HAP-1 (cell line): ENCODE measurements at places on chromosomes 5 and 9.

DNA sequence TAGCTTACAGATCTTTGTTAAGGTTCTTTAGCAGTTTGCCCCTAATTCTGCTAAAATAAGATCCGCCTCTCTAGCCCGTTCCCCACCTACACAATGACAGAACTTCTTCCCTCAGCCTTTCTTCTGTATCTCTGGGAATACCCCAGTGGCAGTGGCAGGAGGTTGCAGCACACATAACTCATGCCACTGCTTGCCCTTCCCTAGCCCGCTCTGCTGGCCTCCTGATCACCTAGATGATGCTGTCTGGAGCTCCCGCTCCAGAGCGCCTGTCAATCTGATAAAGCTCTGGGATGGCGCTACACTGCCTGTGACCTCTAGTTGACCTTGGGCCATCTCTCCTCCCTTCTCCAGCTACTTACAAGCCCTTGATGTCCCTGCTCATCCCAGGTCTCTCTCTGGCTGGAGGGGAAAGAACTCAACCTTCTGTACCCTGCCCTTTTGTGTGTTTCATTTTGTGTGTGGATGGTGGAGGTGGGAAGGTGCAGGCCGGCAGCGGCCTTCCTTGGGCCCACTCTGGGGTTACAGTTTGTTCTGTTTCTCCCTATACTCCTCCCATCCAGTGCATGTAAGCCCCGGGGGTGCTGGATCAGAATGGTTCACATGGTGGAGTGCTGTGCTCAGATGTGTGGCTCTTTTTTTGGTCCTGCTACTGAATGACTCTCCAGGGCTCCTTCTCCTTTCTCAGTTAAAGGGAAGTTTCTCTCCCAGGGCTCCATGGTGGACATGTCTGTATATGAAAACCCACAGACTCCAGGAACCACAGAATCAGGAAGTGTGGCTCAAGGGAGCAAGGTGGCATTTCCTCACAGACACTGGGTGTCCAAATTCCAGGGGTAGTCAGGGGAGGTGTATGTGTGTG, 29.1 kb downstream of the MTX3 start:
- DNase-seq = no peak

DNA sequence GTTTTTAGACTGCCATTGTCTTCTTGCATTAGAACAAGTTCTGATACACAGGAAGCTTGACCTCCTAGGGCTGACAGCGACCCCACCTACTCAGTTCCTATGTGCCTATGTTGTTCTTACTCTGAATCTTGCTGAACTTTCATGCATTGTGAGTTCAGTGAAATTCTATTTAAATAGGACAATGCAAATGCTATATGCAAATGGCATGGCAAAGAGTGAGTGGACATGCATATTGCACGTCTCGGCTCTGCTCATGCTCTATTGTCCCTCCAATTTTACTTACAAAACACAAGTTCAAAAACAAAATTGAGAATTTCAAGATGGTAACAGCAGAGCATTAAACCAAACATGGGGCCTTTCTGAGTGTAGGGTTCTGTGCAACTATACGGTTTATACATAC, 5.3 kb upstream of the DCP2 start:
- DNase-seq = no peak

GRCh38 chr9:92064711-92065110, 50.5 kb downstream of the SPTLC1 start:
- no peak for DNase-seq

GRCh38 chr5:95821110-95822021, 1.2 kb downstream of the GLRX start:
- no peak for DNase-seq

DNA sequence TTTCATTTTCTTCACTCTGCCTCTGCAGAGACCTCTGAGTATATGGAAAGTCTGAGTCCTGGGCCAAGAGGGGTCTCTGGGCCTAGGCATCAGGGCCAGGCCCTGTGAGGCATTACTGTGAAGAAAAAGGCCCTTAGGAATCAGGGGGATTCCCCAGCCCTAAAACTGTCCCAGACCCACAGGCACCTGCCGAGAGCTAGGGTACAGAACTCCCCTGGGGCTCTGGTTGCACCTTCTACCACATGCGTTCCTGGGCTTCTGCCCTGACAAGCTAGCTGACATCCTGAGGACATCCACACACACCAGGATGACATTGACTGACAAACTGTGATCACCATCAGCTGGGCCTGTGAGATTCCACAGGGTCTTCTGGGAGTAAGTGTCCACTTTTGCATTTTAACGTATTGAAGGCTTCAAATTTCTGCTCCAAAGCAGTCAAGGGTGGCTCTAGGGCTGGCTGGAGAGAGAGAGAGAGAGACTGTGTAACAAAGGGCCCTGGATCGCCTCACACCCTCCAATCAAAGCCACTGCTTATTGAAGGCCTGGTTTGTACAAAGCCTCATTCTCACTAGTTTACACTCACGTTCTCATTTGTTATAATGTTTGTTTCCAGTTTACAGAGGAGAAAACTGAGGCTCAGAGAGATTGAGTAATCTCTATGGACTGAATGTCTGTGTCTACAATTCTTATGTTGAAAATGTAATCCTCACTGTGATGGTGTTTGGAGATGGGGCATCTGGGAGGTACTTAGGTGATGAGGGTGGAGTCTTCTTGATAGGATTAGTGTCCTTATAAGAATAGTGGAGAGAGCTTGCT, 45.1 kb downstream of the TGFBI start:
- no peak for DNase-seq

GRCh38 chr5:72280581-72281069, 39.4 kb downstream of the MRPS27 start:
- peak; percentile 37 for DNase-seq

GRCh38 chr9:121439711-121440664, 59.7 kb downstream of the GGTA1 start:
- DNase-seq = peak; percentile 18

DNA sequence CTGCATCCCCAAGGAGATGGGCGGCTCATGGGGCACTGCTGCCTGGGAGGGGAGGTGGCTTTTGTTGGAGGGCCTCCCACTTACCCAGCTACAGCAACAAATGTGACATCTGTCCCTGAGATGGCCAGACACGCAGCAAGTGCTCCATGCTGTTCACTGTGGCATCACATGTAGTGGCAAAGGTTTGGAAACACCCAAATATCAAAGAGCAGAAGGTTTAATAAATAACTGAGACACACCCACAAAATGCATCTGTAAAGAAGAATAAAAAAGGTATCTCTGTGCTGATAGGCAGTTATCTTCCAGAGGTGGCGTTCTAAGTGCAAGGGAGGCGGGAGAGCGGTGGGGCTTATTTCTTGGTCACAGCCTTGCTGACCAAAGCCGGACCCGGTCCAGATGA, 23.3 kb upstream of the CLPTM1L start:
- no peak for DNase-seq

- peak; percentile 3 for DNase-seq
Observed at GRCh38 chr9:93673839-93674334, 97.5 kb downstream of the PHF2 start.

GRCh38 chr5:170161069-170161468, 55.4 kb downstream of the FOXI1 start:
- no peak for DNase-seq

GRCh38 chr9:91374939-91375338, 13.2 kb upstream of the AUH start:
- no peak for DNase-seq

DNA sequence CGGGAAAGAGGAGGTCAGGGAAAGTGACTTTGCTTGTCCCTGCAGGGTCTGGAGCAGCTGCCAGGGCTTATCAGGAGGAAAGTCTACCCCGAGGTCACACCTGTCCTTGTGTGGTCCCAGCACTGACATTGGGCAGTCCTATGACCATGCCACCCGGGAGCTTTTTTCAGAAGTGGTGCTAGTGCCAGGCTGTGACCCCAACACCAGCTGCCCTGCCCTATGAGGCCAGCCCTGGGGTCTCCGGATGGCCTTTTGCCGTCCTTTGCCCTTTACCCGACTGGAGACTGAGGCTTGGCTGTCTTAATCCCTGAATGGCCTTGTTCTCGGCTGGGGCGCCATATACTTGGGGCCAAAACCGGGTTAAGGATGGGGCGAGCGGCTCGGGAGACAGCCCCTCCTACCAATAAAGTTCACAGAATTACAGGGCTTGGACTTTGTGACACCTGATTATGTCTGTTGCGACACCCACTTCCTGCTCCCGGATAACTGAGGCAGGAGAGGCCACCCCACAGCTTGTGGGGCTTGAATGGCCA, 22.2 kb upstream of the SLC9A3 start:
- no peak for DNase-seq

- no peak for DNase-seq
Observed at GRCh38 chr5:77946381-77947040, 170.4 kb upstream of the TBCA start.

- no peak for DNase-seq
Observed at GRCh38 chr9:134773842-134774241, 106.8 kb upstream of the FCN2 start.

- DNase-seq = no peak
Observed at GRCh38 chr5:168969326-168969886, 331.5 kb downstream of the SLIT3 start.

DNA sequence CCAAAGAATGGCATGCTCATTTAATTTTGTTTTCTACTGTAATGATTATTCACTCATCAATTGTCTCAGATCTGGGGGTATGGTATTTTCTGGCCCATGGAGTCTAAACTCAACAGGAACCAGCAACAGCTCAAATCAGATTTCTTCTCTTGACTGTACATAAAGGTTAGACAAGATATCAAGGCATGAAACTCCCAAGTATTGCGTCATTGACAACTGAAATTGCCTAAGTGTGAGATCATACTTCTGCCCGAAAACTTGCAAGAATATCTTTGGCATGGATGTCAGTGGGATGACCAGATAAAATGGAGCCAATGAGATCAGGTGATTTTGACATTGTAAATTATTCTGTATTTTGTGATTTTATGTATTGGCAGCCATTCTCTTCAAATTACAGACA, 141.7 kb upstream of the STK32A start:
- DNase-seq = no peak

DNA sequence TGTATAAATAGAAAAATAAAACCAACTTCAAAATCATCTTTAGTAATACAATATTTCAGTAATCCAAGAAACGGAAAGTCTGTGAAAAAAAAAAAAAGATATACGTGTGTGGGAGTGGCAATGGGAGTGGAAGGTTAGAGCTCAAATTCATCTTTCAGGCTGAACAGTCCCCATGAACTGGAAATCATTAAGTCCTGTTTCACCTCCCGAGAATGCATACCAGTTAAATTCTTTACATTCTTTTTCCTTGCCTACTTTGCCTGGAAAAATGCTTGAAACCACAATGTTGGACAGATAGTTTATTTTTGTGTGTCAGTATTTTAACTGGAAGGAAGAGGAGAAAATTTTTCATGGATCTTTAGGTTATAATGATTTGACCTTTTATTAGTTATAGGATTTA, 166.8 kb downstream of the MUSK start:
- DNase-seq = no peak

DNA sequence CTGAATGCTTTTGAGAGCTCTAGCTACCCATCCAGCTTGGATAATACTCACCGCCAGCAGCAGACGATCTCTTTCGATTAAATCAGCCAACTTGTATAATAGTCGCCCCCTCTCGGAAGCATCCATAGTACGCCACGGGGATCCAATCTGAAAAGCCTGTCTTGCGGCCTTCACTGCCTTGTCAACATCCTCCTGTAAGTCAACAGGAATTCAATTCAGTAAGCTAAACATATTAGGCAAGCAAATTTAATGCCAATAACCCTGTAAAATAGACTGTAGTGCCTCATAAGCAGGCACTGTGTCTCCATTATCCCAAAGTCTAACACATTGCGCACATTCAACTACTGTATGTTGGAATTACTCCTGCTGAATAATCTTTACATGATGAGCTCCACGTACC, 22.0 kb downstream of the ALDH1A1 start:
- DNase-seq = no peak

DNA sequence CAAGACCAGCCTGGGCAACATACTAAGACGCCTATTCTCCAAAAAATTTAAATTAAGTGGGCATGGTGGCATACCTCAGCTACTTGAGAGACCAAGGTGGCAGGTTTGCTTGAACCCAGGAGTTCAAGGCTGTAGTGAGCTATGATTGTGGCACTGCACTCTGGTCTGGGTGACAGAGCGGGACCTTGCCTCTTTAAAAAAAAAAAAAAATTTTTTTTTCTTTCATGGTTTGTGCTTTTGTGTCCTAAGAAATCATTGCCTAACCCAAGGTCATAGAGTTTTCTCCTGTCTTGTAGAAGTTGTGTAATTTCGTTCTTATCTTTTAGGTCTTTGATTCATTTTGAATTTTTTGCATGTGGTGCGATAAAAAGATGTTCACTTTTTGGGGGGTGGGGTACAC, 12.3 kb downstream of the GPBP1 start:
- DNase-seq = no peak
